ENCODE measurements at places on chromosomes 16 and 17.

GRCh38 chr17:60165971-60166370, 16.2 kb downstream of the CA4 start:
- peak; percentile 18 for DNase-seq

GRCh38 chr17:6677158-6677831, 25.7 kb downstream of the C17orf100 start:
- DNase-seq = peak; percentile 43

DNA sequence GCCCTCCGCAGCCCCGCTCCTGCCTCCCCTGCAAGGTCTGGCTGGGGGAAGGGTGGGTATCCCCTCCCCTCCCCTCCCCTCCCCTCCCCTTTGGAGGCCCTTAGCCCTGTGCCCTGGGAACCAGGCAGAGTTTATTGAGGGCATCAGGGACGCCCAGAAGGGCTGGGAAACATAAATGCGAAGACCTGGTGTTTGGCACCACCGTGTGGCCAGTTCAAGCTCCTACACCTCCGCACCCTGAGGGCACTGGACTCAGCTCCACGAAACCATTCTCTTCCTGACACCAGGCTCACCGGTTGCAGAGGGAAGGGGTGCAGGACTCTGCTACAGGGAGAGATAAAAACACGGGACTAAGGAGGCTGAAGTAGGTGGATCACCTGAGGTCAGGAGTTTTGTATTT, 1.0 kb upstream of the AIPL1 start:
- DNase-seq = peak; percentile 87

- DNase-seq = peak; percentile 76
Measured at GRCh38 chr17:45640141-45640850, 143.8 kb upstream of the CRHR1 start.

- DNase-seq = no peak
Measured at GRCh38 chr16:58062821-58063220, 37.3 kb downstream of the MMP15 start.

GRCh38 chr17:5198472-5198871, 6.8 kb upstream of the ZNF594 start:
- DNase-seq = no peak

DNA sequence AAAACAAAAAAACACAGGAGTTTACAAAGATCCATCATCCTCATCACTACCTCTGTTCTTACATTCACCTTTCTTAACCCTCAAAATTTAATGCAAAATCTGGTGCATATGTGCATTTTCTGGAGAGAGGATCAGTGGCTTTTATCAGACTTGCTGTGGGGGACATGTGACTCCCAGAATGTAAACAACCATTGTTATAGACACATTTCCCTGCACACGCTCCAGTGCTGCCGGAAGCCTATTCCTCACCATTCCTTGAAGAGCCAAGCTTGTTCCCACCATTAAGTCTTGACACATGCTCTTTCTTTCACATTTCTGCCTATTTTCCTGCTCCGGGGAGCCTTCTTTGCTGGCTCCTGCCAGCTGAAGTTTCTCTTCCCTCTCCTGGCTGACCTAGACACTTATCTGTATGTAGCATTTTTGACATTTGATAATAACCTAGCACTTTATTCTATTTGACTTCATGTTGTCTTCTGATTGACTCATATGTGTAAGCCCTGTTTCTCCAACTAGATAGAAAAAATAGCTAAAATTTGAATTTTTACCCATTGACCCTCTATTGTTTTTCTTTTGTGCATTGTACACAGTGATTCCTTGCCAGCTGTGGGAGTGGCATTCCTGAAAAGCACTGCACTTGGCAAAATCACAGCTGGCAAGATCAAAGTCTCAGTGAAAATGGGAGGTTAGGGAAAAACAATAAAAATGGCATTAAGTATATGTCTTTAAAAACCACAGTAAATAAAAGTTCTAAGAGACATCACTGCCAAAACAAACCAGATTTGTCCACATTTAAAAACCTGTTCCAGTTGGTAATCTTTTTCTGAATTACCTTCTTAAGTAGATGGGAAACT, 76.8 kb upstream of the CIBAR2 start:
- no peak for DNase-seq

DNA sequence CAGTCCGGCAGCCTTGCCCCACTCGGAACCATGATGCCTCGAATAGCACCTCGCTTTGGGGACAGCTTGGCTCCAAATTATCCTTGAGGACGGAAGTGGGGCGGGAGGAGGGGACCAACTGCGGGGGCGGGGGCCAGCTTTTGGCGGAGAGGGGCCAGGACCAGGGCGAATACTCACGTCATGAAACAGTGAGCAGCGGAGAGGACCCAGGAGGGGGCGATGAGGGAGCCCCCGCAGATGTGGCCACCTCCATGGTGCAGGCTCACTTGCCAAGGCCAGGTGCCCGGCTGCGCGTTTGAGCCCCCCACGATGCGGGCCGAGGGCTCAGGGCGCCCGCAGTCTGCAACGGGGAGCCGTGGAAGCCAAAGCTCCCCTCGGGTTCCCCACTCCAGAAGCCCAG, 970 bp downstream of the PRSS36 start:
- no peak for DNase-seq

DNA sequence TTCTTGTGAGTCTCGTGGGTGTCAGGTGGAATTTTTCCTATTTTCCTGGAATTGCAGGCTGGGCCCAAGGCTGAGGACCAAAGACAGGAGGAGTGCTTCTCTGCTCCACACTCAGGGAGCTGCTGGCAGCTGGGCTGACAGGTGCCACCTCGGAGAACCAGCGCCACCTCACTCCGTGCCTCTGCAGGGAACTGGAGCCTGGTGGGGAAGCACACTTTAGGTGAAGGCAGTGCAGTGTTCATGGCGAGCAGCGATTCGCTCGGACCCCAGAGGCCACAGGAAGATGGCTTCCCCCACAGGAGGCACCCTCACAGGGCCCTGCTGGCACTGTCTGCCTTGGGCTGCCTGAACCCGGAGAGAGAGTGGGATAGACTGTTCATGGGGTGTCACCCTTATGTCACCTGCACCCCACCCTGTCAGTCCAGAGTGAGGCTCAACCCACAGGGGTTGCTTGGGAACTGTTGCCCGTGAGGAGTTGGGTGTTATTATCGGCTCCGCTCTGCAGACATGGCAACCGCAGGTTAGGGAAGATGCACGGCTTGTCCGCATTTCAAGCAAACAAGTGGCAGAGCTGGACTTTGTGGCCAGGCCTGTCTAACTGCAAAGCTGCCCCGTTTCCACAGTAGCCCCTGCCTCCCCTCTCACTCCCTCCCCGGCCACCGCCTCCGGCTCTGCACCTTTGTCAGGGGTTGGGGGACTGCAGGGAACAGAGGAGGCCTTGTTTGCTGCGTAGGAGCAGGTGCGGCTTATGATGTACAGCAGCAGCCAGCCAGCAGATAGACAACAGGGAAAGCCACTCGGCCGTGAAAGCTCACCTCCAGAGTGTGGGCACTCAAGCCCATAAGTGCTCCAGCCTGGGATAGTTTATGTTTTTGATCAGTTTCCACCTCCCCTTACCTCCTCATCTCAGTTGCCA, 15.5 kb downstream of the TBC1D24 start:
- DNase-seq = no peak

GRCh38 chr16:24758373-24758772, 28.9 kb downstream of the TNRC6A start:
- DNase-seq = no peak

Measured in GM13976 (cell line).